MV-4-11 (cell line): ENCODE measurements at places on chromosomes 7 and 10.

- DNase-seq, result peak; percentile 39
These were observed 851 bp downstream of the AKR1E2 start for GRCh38 chr10:4826792-4827324.

DNA sequence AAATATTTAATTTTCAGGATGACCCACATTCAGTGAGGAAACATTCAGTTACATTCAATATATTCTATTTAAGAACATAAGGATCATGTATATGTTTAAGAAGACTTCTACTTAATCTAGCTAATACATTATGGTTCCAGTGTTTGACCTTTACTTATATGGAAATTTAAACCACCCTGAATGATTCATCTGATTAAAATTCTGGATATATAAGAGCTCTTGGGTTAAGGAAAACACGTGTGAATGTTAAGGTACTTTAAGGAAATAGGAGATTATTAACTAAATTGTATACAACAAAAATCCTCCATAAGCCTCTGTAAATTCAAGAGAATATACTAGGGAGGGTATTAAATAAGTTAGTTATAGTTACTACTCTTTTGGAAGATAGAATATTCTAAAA lies 40.9 kb downstream of the HDAC9 start:
- no peak for DNase-seq

DNA sequence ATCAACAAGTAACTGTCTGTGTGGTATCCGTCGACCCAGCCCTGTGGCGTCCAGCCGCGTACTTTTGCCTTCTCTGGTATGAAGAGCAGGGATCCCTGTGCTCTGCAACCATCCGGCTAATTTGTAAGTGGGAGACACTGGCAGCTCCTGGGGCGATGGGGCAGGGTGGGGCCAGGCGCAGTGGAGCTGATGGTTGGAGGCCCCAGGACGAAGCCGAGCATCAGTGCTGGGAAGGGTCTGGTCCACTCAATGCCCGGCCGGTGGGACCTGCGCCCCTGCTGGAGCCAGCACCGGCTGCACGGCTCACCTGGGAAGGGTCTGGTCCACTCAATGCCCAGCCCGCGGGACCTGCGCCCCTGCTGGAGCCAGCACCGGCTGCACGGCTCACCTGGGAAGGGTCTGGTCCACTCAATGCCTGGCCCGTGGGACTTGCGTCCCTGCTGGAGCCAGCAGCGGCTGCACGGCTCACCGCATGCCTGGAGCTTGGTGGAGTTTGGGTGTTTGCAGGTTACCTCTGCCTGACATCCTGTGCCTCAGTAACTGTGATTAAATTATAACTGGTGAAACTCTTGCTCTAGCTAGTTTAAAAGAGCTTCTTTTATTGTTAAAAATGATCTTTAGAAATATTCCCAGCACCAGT lies 96.1 kb downstream of the NKX6-2 start:
- DNase-seq, result no peak

- no peak for DNase-seq
These were observed 40.5 kb downstream of the ADRB1 start for GRCh38 chr10:114084215-114084614.

DNA sequence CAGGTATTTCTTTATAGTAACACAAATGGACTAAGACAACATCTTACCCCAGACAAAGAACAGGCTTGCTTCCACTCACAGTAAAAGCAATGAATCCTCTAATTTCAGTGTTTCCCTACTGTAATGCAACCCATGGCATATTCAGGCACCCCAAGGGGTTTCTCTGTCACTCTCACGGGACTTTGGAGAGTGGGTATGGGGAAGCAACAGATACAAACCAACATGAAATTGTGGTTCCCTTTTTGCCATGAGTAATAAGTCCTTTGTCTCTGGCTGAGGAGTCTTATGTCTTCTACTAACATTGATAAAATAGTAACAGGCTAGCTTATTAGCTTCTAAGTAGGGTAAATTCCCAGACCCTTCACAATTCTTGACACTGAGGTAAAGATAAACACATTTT lies 51.4 kb upstream of the AOAH start:
- peak; percentile 81 for DNase-seq

- no peak for DNase-seq
These were observed 63.6 kb downstream of the MACC1 start for GRCh38 chr7:20153567-20153966.

DNA sequence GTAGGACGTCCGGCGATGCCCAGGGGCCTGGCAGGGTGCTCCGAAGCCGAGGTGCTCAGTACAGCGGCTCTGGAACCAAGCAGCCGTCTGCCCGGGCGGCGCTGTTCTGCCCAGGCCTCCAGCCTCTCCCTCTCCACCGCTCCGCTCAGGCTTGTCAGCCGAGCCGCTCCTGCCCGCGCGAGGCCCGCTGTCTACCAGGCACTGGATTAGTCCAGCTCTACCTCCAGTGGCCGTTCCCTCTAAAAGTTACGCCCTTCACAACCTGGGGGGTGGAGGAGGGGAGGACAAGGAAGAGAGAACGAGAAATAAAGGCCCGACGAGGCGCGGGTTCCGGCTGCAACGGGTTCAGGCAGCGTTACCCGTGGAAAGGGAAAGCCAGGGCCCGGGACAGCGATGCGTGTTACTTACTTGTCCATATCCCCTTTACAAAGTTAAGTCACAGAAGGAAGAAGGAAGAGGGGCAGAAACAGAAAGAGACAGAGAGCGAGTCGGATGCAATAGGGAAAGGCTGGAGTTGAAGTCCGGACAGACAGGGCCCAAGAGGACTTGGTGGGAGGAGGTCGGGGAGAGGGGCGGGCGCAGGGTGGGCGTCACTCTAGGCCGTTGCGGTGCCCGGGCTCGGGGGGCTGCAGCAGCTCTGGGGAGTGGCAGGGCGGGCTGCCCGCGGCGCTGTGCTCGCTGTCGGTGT lies 2.8 kb downstream of the SP8 start:
- DNase-seq, result no peak

- DNase-seq, result no peak
These were observed 1.6 kb upstream of the CASP2 start for GRCh38 chr7:143286522-143286890.

DNA sequence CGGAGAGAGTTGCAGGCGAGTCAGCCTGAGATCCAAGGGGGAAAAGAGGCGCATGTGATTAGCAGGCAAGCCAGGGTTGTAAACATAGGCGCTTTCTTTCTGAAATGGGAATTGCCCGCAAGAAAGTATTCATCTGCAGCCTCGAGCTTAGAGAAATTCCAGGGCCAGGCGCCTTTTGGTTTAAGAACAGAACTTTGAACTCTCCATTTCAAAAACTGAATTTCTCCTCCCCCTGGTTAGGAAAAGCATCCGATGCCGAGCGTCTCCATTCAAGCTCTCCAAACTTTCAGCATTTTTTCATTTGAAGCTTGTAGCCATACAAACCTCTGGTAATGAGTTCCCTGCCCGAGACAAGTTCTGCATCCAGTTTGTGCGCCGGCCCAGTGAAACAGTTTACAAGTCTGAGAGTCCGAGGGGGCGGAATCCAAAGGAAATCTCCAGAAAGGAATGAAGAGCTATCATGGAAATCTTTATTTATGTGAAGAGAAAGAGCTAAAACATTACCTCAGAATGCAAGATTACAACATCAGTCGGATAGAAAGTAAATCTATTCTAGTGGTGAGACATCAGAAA lies 69.9 kb downstream of the FAM204A start:
- DNase-seq, result no peak

- no peak for DNase-seq
These were observed 32.6 kb downstream of the CHST3 start for GRCh38 chr10:71996592-71997371.

DNA sequence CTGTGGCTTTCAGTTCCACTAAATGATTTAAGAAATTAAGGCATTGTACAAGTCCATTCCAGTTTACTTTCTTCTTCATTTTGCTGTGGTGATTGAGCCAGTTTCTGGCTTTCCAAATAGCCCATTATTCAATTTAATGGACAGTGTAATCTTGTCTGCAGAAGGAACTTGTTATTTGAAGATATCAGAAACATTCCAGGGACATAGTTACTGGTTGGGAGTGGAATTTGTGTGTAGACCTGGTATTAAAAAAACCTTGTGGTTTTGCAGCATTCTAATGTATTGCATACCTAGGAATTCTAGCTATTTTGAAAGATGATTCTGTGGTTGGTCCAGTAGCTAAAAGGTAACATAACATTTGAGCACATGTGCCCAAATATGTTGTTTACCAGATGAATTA lies 72.2 kb downstream of the MCU start:
- DNase-seq, result peak; percentile 8

DNA sequence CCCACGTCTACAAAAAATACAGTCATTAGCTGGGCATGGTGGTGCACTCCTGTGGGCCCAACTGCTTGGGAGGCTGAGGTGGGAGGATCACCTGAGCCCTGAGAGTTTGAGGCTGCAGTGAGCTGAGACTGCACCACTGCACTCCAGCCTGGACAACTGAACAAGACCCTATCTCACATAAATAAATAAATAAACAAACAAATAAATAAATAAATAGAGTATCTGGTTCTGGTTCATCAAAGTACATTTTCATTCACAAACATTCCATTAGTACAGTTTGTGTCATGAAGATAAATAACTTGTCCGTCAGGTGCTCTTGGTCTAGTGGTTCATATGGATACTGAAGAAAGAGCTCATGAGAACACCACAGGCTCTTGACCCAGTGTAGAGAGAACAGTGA lies 96.4 kb downstream of the RSU1 start:
- no peak for DNase-seq

- no peak for DNase-seq
These were observed 15.6 kb downstream of the SHH start for GRCh38 chr7:155796381-155797261.

- no peak for DNase-seq
These were observed 59.1 kb downstream of the HGF start for GRCh38 chr7:81710751-81711150.

- no peak for DNase-seq
These were observed 106.4 kb downstream of the ELMO1 start for GRCh38 chr7:37342176-37342687.

- DNase-seq, result no peak
These were observed 101.5 kb upstream of the NPVF start for GRCh38 chr7:25329815-25330214.

DNA sequence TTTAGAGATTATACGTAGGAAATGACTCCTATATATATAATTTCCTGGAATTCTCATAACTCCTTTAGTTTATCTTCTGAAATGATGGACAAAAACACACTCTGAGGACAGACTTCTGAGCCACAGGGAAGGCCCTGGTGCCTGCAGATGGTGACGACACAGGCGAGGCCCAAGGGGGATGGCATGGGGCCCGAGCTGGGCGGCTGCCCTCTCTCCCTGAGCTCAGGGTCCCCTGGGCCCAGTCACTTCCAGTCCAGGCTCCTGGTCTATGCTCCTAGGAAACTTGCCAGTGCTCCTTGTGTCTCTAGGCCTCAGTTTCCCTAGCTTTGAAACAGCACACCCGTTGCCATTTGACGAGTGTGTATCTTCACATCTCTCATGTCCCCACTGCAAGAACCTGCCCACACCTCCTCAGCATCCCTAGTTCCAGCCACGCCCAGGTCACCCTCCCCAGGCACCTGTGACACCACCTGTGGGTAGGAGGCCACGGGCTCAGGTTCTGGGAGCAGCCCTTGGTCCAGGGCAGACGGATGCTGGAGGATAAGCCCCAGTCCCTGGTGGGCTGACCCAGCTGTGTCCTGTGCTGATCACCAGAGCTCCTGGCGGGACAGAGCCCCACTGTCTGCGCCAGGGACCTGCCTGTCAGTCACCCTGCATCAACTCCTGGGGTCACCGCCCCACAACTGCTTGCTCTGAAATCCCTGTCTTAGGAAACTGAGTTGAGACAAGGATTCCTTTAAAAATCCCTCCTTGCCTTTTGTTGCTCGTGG lies 23.4 kb upstream of the SHH start:
- no peak for DNase-seq

DNA sequence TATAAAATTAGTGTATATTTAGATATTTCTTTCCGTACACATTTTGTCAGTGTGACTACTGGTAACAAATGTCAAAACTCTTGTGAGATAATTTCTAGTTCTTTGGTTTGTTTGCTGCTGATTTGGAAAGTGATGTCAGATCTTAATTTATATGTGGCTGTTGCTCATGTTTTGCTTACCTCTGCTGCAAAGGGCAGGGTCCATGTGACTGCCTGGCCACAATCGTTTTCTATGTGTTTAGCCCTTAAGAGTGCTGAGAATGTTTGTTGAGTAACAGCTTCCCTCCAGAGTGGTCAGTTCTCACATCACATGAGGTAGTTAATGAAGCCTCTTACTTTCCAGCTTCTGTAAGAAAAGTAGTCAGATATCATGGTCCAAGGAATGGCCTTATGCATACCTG lies 4.2 kb downstream of the NRBF2 start:
- DNase-seq, result peak; percentile 35

DNA sequence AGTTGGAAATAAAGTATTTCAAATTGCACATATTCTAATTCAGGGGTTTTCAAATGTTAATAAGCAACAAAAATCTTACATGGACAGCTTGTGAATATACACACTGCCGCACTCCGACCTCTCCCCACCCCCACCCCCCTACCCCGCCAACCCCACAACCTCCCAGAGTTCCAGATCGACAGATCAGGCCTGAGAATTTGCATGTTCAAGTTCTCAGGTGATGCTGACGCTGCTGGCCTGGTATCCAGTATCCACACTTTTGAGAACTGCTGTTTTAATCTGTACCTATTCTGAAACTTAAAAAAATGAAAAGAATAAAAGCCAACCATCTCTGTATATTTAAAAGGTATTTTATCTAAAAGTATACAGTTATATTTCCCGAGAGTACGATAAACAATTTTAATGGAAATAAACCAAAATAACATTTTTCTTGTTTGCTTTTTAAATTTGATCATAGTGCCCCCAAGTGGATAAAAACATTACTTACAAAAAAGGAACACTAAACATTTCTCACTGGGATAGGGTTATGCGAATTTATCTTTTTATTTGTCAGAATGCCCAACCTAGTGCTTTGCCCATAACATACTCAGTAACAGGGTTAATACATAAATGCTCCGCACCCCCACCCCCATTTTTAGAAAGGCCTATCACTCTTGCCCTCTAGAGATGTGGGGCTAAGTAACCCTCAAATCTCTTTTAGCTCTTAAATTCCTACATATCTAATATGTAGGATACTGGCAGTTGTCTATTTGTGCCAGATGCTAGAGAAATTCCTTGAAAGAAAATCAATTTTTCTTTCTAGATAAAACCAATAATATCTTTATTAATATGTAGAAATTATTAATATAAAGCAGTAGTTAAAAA lies 166.3 kb downstream of the RNF133 start:
- DNase-seq, result no peak

GRCh38 chr7:131722371-131722770 lies 165.9 kb upstream of the PODXL start:
- DNase-seq, result no peak

- DNase-seq, result peak; percentile 87
These were observed at the start of gene WDFY4 for GRCh38 chr10:48684792-48685623. WDFY4 (plus strand) TSS chr10:48684873; CDS start chr10:48709733, 24,860 bp downstream.

DNA sequence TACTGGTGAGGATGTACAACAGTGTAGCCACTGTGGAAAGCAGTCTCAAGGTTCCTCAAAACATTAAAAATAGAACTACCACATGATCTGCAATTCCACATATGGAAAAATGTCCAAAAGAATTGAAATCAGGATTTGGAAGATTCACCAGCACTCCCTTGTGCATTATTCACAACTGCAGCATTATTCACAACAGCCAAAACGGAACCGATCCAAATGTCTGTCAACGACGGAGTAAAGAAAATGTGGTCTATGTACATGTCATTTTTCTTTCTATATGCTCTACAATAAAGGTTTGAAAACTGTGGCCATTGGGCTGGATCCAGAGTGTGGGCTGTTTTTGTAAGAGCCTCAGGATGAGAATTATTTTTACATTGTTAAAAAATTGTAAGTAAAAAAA lies 1206.1 kb upstream of the CELF2 start:
- DNase-seq, result no peak
